Sciatic nerve (tissue), 2 donors: ENCODE measurements at places on chromosomes 2 and 18. TPM values are rescaled to one million over a fixed set of nuclear protein-coding genes. Genes with fewer than 3 reads are reported as not detected.

The ATOH8 gene
- total RNA-seq, result 57.2 TPM

The KIF1A gene
- total RNA-seq, result 123 TPM

The NEUROD1 gene
- not detected for total RNA-seq

The HRH4 gene
- total RNA-seq, result 0.36 TPM

The NT5DC4 gene
- not detected for total RNA-seq

The EVX2 gene
- total RNA-seq, result not detected

The SLC19A3 gene
- 7.1 TPM for total RNA-seq

The CPS1 gene
- total RNA-seq, result 6.9 TPM

The IL36G gene
- total RNA-seq, result not detected

The HMSD gene
- total RNA-seq, result 7.8 TPM

The FNDC4 gene
- 6.3 TPM for total RNA-seq

The CABYR gene
- 1.5 TPM for total RNA-seq

The ACMSD gene
- not detected for total RNA-seq

The KRTCAP3 gene
- total RNA-seq, result 2.6 TPM

The MOGAT1 gene
- 0.45 TPM for total RNA-seq

The SEMA4F gene
- 11.5 TPM for total RNA-seq

The REL gene
- total RNA-seq, result 28.4 TPM

The SULT1C2 gene
- total RNA-seq, result 3.3 TPM

The SCYGR6 gene
- not detected for total RNA-seq

The TDRD15 gene
- total RNA-seq, result 0.13 TPM

The LRATD1 gene
- total RNA-seq, result 3.0 TPM

The DNAH6 gene
- total RNA-seq, result 2.0 TPM

The ID2 gene
- 95.8 TPM for total RNA-seq

The DHRS9 gene
- total RNA-seq, result 4.9 TPM

The SLC9A2 gene
- not detected for total RNA-seq

The OTOF gene
- 0.13 TPM for total RNA-seq

The EMILIN1 gene
- total RNA-seq, result 46.8 TPM

The G6PC2 gene
- not detected for total RNA-seq

The SCTR gene
- total RNA-seq, result not detected

The DSG4 gene
- total RNA-seq, result not detected

The UPP2 gene
- total RNA-seq, result not detected

The ASB18 gene
- not detected for total RNA-seq
